ENCODE measurements at places on chromosomes 2 and 18. TPM values are rescaled to one million over a fixed set of nuclear protein-coding genes. Genes with fewer than 3 reads are reported as not detected.

Gene WNT10A
- total RNA-seq: not detected

DNA sequence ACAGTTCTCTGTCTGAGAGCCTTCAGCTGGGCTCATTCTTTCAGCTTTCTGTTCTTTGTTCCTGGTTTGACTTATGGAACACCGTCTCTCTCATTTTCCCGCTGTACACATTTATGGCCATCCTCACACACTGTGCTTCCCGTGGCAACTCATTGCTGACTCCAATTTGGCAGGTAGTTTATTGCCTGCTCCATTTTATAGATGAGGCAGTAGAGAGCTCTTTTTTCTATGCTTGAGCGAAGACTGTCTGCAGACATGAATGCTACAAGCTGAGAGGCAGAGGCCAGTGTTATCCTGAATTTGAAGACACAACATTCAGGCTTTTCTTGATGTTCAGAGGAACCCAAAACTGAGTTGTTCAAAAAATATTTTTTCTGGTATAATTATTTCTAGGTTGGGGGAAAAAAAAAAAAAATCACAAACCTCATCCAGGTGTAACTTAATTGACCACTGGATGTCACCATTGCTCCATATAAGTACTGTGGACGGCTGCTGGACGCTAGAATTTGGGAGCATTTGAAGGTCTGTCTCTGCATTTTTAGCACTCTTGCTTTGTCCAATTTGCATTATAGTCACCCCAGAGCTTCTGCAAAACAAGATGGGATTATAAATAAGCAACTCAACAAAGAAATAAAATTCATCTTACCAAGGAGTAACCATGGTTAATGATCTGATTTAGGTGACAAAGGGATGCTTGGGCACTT is 83.5 kb downstream of the HRH4 start:
- DNase-seq: peak; percentile 27

Gene SLC14A1
- not detected for total RNA-seq

Gene ATP6V1C2
- total RNA-seq: under 0.01 TPM

GRCh38 chr2:74464406-74464805 is 776 bp downstream of the MOGS start:
- DNase-seq: no peak

Gene PLEK
- under 0.01 TPM for total RNA-seq

GRCh38 chr18:379681-380330 is 112.0 kb upstream of the THOC1 start:
- no peak for DNase-seq

Gene C2orf80
- not detected for total RNA-seq
